ENCODE measurements at places on chromosomes 1 and 21.
A peak's percentile ranks its signal among the peaks of the same experiment; 100 is the strongest.

- DNase-seq = no peak
These were observed 110.0 kb downstream of the GRIK3 start for GRCh38 chr1:36924282-36924811.

GRCh38 chr1:86948212-86948611 is 33.8 kb downstream of the HS2ST1 start:
- no peak for DNase-seq

- no peak for DNase-seq
These were observed 32.6 kb downstream of the OPTC start for GRCh38 chr1:203526572-203526971.

DNA sequence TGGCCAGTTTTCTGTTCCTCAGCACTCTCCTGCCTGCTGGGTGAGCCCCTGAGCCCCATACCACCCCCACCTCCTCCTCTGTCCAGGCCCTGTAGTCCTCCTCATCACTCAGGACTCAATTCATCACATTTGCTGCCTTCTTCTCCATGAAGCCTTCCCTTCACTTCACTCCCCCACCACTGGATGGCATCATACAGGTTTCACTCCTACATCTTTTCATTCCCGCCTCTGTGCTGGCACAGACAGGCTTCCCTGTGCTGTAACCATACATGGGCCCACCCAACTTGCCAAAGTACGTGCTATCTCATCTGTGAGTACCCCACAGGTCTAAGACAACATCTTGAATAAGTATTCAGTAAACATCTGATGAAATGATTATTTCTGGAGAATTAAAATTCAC is 56.9 kb downstream of the SLC45A1 start:
- no peak for DNase-seq

GRCh38 chr1:84170171-84170570 is 26.1 kb downstream of the PRKACB start:
- no peak for DNase-seq

- DNase-seq = no peak
These were observed 184.7 kb upstream of the CACYBP start for GRCh38 chr1:174815036-174815435.

GRCh38 chr1:10508511-10508951 is 33.8 kb downstream of the PEX14 start:
- DNase-seq = no peak

GRCh38 chr1:206900149-206900548 is 2.9 kb downstream of the IL24 start:
- DNase-seq = no peak

DNA sequence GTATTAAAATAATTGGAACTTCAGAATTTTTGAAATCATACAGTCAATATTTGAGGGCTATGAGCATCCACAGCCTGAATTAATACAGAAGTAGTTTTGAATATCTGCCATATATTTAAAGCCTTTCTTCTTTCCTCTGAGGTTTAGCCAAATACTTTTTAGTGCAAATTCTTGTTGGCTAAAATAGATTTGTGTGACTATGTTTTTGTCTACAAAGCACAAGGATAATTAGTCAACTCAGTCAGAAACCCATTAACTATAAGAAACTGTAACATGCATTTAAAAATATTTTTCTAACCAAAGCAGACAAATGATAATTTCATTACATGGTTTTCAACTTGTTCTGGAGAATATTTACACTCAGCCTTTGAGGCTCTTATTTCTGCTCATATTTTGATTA is 232.1 kb downstream of the TPR start:
- DNase-seq = no peak

GRCh38 chr1:88141499-88142074 is 542.5 kb upstream of the PKN2 start:
- DNase-seq = no peak

- no peak for DNase-seq
These were observed 20.2 kb upstream of the PLEKHM2 start for GRCh38 chr1:15663925-15664324.

DNA sequence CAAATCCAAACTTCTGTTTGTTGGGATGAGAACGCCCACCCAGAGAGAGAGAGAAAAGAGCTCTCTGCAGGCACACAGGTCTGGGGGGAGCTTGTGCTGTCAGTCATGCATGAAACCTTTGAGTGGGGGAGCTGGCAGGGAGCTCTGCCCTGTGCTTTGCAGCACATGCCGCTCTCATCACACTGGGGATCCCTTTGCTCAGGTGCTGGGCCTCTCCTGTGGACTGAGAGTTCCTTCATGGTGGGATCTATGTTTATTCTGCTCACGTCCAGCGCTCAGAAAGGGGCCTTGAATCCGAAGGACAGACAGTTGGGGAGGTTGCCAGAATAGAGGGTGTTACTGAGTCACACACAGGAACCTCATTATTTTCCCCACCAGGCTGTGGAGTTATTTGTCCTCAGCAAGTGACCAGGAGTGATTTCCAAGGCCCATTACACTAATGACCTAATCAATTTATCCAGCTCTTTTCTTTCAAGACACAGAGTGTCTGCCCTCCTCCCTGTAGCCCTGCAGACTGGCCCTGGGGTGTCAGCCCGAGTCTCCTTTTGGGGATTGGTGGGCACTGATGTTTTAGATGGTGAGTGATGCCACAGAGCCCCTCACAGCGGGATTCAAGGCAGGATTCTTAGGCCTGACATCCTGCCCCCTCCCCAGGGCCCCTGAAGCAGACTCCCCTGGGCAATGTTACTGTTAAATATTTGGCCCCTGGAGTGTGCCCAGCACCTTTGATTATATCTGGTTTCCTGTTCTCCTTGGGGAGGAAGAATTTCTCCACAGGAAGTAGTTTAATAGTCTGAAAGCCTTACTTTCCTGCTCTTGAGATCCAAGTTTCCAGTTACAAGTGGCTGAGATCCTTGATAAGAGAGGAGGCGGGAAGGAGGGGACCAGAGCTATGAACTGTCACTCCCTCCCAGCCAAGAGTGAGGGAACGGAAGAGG is 22.3 kb downstream of the MYBPH start:
- DNase-seq = no peak

DNA sequence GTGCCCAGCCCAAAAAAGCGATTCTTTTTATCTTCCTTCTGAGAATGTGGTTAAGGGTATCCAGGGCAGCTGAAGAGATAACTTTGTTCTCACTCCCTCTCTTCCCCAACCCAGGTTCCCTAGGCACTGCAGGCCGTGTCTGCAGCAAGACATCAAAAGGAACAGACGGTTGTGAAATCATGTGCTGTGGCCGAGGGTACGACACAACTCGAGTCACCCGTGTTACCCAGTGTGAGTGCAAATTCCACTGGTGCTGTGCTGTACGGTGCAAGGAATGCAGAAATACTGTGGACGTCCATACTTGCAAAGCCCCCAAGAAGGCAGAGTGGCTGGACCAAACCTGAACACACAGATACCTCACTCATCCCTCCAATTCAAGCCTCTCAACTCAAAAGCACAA is 11.4 kb downstream of the WNT2B start:
- no peak for DNase-seq

- no peak for DNase-seq
These were observed 7.4 kb downstream of the NR5A2 start for GRCh38 chr1:200034761-200035396.

- DNase-seq = peak; percentile 12
These were observed 30.6 kb upstream of the CTPS1 start for GRCh38 chr1:40948741-40949443.

DNA sequence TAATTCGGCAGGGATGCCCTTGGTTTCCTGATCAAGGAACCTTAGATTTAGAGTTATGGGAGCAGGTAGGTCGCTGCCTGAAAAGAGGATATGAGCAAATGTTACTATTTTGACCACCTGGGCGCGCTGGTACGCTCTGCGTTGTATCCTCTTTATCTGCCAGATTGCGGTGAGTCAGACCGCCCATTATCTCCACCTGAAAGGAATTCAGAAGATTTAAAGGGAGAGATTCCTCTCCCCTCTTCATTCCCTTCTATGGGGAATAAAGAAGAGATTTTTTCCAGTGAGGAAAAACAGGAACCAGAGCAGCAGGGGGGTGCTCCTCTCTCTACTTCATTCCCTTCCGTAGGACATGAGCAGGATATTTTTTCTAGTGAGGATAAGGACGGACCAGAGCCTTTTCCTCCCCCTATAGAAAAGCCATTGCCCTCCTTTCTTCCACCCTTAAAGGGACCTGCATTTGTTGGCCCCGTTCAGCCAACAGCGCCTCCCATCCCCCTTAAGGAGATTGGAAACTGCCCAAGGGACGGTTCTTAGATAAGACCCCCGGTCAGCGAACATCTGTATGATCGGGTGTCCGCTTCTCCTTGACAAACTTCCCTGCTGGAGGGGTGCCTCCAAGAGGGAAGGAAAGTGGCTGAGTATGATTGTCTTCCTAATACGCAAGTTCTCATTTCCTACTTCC is 34.1 kb downstream of the CLCA1 start:
- no peak for DNase-seq

GRCh38 chr1:117368116-117369108 is 1.2 kb downstream of the MAN1A2 start:
- no peak for DNase-seq

DNA sequence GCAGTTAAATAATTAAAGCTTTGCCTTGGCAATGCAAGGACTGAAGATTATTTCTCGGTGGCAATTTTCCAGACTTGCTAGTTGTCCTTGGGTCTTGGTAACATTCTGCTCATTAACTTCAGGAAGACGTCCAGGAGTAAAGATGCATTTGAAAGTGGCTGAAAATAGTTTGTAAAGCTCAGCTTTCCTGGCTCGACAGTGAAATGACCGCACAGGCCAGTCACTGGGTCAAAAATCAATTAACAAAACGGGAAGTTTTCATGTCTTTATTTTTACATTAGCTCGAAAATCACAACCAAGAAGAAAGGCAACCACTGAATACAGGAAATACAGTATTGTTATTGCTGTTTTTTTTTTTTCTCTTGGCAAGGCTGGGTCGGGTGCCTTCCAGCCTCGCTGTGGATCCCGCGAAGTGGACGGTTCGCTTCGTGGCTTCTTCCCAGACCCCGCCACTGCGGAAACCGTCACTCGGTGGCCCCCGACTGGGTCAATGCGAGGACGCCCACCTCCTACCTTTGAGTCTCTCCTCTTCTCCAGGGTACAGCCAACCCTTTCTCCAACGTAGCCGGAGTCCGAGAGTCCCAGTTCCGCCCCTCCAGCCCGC is 479 bp upstream of the SNX7 start:
- DNase-seq = no peak

- no peak for DNase-seq
These were observed 34.4 kb upstream of the LRP8 start for GRCh38 chr1:53362270-53362669.

- DNase-seq = no peak
These were observed 140.0 kb downstream of the ETS2 start for GRCh38 chr21:38945545-38946245.

DNA sequence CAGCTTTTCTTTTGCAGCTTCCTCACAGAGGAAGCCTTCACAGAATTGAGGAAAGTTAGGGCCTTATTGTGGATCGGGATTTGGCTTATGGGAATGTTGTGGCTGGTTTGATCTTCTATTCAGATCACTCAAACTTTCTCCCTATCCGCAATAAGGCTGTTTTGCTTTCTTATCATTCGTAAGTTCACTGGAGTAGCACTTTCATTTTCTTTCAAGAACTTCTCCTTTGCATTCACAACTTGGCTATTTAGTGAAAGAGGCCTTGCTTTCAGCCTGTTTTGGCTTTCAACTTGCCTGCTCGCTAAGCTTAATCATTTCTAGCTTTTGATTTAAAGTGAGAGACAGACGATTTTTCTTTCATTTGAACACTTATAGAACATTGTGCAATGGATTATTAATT is 181.9 kb upstream of the B3GALT2 start:
- DNase-seq = no peak

DNA sequence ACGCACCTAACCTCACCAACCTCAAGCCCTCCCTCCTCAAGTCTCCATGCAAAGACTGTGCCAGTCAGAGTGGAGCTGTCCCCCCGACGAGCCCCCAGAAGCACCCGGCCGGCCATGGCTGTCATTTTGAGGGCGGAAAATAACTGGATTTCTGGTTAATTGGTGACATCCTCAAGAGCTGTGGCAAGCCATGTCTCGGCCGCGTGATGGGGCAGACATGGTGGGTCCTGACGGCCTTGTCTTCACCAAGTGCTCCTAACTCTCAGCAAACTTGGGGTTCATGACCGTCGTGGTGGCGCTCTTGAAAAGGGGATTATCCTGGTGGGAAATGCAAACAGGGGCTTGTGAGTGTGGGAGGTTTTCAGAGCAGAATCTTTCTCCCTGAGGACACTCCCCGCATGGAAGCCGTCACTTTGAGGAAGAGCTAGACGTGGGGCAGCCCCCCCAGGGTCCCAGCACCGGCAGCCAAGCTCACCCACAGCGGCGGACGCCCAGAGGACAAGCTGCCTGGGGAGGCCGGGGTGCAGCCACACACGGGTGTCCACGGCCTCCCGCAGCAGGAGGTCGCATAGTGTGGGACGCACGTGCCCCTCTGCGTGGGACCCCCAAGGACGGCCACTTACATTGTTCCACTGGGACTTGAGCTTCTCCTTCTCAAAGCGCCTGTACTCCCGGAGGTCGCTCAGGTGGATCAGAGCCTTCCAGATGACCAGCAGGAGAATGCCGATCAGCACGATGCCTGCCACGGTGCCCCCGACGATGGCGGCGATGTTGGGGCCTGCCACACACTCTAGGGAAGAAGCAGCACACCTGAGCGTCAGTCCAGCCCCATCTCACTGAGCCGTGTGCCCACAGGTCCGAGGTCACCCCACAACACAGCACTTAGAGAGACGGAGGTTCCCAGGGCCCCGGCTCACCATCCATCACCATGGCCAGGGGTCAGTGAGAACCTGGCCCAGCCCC is 12.9 kb upstream of the PTTG1IP start:
- DNase-seq = no peak

DNA sequence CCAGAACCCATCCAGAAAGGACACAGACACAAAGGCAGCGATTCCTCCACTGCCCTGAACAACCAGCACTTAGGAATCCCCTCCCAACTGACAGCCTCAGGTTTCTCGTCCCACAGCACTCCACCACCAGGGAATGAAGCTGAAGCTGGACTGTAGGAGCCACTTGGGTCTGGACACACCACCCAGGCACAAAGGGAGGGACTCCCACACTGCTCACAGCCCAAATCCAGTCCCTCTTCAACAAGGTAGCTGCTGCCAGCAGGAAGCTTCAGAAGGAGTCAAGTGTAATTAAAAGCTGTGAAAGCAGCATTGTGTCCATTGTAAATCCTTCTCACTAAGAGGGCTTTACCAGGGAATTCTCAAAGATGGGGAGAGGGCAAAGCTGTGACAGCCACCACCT is 29.0 kb downstream of the LMX1A start:
- no peak for DNase-seq

Data from bone marrow (tissue), 2 donors.